ENCODE measurements at places on chromosomes 6 and 20. TPM values are rescaled to one million over a fixed set of nuclear protein-coding genes. Genes with fewer than 3 reads are reported as not detected.

The SRMS gene
- not detected for total RNA-seq

DNA sequence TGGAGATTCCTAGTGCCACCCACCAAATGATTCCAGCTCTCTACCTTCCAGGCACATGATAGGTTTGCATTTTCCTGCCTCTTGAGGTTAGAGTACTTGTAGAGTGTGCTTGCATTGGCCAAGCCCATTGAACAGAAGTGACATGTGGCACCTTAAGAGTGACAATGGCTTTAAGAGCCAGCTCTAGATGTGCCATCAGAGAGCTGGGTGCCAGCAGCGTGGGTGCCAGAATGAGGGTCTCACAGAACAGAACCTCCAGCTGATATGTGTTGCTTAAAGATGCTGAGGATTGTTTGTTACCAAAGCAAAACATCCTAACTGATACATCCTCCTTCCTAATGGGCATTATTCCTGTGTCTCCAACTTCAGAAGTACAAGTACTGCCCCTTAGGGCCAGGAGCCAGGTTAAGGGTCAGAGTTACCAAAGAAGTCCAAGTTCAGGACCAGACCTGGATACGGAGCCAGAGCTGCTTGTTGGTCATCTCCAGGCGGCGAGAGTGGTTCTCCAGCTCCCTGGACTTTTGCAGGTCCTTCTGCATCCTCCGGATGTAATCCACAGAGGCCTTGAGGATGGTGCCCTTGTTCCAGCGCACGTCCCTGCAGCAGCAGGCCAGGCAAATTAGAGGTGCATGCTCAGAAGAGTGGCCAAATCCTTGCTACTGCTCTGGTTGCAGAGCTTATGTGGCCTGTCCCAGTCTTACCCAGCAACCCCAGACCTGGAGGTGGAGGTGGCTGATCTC, 47.5 kb downstream of the MDFI start:
- DNase-seq, result peak; percentile 36

- DNase-seq, result no peak
Measured at GRCh38 chr6:7121700-7122241, 14.0 kb downstream of the RREB1 start.

The NUDT3 gene
- total RNA-seq, result 83.1 TPM

DNA sequence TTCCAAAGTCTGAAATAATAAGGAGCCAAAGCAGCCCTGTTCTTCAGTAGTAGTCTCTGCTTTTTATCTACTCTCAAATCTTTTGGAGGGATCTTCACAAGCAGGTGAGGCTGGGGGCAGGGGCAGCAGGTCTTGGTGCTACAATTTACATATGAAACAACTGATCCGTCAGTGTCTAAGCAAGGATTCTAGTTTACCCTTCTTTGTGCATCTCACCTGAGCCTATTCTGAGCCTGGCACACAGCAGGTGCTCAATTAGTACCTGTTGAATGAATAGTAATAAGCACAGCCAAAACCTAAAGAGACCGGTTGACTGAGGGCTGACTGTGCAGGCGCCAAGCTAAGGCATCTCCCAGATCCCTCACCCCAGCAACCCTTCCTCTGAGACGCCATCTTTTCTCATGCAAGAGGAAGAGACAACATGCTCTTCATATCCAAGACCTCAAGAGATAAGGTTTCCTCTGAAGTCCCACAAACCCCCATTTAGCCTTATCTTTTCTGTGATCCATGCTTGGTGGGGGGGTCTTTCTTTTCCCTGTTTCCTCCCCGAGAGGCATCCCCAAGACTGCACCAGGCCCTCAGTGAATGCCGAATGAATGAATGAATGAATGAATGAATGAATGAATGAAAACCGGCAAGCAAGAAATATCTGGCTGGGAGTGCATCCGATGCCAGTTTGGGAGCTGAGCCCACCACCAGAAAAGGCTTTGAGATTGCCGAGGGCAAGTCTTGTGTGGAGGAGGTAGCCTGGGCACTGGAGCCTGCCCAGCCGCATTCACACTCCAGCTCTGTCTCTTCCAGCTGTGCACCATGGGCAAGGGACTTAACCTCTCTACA, 2.9 kb upstream of the BMP7 start:
- DNase-seq, result no peak

DNA sequence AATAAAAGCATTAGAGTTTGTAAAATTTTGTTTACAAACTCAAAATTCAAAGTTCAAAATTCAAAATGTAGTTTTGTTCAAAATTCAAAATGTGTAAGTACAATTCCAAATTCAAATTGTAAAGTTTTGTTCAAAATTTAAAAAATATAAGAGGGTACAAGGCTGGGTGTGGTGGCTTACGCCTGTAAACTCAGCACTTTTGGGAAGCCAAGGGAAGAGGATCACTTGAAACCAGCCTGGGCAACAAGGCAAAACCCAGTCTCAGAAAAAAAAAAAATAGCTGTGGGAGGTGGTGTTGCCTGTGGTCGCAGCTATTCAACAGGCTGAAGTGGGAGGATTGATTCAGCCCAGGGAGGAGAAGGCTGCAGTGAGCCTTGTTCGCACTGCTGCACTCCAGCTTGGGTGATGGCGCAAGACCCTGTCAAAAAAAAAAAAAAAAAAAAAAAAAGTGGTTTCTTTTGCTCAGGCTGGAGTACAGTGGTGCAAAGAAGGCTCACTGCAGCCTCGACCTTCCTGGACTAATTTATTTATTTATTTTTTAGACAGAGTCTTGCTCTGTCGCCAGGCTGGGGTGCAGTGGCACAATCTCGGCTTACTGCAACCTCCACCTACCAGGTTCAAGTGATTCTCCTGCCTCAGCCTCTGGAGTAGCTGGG, 5.4 kb upstream of the ZBTB12 start:
- no peak for DNase-seq

The RGS17 gene
- 0.31 TPM for total RNA-seq

- no peak for DNase-seq
Measured at GRCh38 chr6:34366639-34366921, 25.9 kb downstream of the NUDT3 start.

DNA sequence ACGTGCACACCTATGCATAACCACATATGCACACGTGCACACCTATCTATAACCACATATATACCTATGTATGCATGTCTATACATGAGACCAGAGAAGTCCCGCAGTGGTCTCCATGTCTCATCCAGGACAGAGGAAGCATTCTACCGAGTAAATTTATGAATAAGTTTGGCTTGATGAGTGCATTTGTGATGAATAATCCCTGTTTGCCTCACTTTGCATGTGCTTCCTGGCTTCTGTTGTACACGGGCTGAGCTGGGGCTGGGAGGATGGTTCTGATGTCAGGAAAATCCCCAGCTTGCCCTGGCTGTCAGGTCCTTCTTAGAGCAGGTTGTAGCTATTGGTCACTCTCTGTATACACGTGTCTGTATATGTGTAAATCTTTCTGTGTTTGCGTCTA, 157.6 kb upstream of the RPS6KA2 start:
- no peak for DNase-seq

- DNase-seq, result no peak
Measured at GRCh38 chr6:42380228-42380979, 71.3 kb downstream of the TRERF1 start.

GRCh38 chr6:21836277-21836676, 242.7 kb downstream of the SOX4 start:
- DNase-seq, result no peak

DNA sequence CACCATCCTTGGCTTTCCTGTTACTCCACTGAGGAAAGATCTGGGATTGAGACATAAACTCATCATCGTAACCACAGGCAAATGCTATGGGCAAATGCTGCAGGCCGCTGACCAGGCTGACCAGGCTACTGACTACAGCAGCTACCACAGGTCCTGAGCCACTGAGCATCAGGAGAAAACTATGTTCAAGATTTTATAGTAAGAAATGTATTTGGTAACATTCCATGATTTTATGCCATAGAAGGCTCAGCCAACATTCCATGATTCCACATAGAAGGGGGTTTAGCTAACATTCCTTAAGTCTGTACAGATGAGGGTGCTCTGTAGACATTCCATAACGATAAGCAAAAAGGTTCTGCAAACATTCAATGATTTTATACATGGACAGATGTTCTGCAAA, 16.1 kb upstream of the B4GALT5 start:
- no peak for DNase-seq

The ZNF165 gene
- 1.2 TPM for total RNA-seq

- DNase-seq, result no peak
Measured at GRCh38 chr6:168368936-168369335, 49.4 kb upstream of the DACT2 start.

DNA sequence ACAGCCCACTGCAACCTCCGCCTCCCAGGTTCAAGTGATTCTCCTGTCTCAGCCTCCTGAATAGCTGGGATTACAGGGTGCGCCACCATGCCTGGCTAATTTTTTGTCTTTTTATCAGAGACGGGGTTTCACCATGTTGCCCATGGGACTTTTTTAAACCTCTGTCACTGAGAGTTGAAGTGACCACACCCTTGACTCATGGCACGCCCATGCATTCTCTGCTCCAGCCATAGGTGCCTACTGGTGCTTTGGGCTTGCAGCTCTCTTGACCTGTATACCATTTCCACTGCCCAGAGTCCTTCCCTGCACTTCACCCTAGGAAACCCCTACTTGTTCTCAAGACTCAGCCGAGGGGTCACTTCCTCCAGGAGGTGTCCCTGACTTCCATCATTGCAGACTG, 2.4 kb upstream of the SCRT2 start:
- DNase-seq, result no peak

DNA sequence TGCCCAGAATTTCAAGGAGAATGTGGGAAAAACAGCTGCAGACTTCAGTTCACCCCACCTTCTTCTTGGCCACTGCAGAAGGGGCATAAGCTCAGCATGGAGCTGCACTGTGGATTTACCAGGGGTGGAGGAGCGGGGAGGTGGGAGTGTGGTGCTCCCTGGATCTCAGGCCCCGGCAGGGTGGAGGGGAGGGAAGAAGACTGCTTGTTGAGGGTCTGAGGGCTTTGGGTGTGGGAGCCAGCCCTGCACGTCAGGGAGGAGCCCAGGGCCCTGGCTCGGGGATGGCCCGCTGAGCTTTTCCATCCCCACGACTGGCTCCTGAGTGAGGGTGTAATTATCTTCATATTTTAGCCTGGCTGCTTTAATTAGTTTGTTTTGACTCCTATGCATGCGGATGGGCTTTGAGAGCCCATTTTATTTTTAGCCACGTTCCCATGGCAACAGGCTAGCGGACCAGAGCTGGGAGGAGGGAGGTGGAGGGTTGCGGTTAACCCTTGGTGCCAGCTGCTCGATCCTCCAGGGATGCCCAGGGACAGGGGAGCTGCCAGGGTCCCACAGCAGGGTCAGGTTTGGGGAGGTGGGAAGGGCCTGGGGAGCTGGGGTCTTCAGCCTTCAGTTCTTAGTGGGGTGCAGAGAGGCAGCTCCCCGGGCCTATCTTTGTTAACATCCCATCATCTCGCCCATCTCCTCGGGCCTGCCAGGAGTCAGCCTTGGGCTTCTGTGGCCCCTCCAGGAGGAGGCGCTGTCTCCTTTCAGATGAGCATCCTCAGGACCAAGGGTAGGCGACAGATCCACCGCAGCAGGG, 68.2 kb downstream of the RAB44 start:
- peak; percentile 93 for DNase-seq

DNA sequence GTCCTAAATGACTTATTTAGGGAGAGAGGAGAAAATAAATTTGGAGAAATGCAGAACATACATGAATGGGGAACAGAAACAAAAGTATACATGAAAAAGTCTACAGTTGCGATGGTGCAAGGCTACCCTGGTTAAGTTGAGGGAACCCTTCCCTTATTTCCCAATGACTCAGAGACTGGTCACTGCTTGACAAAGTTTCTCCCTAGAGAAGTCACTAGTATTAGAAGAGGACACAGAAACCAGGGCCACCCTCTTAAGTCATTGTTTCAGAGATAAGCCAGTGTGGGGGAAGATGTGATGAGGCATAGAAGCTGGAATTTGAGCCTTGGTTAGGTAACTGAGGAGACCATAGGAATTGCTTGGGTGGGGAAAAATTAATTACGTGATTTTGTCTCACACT, 24.4 kb upstream of the EDN1 start:
- DNase-seq, result no peak

The MLN gene
- not detected for total RNA-seq

The SLC26A8 gene
- total RNA-seq, result 1.5 TPM

The BICRAL gene
- total RNA-seq, result 27.7 TPM

The ZNF334 gene
- 9.0 TPM for total RNA-seq

The CRISP2 gene
- not detected for total RNA-seq

- no peak for DNase-seq
Measured at GRCh38 chr6:16594849-16595248, 166.4 kb downstream of the ATXN1 start.

DNA sequence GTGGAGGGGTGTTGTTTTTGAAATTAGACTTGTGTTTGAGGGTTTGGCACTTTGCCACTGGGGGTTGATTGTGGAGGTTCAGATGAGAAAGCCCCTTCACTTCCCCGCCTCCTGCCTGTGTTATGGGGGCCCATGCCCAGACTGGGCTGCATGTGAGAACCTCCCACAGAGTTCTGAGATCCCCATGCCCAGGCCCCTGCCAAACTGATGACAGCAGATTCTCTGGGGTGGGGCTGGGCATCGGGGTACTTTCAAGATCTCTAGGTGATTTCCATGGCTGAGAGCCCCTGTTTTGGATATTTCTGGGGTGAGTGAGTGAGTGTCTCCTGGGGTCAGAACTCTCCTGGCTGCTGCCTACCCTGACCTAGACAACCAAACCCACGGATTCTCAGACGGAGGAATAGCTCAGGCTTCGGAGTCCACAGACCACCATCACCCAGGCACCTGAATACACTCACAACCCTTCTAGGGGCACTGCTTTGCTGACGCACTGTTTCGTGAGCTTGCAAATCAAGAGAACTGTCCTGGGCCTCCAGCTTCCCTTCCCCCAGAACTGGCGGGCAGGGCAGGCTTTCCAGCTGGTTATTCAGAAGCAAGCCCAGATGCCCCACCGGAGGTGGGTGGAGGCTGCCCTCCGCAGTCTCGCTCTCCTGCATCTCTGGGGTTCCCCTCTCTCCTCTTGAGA, 6.3 kb downstream of the BCAS1 start:
- no peak for DNase-seq

The ABT1 gene
- 10.3 TPM for total RNA-seq

DNA sequence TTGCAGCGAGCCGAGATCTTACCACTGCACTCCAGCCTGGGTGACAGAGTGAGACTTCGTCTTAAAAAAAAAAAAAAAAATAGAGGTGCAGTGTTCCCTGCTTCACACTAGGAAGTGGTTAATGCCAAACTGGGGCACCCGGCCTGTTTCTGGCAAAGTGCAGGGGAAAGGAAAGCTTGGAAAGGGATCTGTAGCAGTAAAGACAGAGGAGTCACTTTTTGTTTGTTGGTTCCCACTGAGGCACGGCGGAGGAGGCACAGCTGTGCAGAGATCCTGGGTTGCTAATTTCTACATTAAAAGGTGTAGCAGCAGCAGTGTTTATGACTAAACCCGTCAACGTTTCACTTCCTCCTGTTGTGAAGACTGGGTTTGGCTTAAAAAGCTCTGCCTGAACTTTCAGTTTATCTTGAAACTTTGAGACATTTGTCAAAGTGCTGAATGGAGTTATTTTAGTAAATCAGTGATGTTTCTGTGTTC, 125.6 kb downstream of the CARMIL1 start:
- DNase-seq, result no peak

GRCh38 chr6:52839124-52840055, 1.2 kb downstream of the GSTA5 start:
- DNase-seq, result no peak

DNA sequence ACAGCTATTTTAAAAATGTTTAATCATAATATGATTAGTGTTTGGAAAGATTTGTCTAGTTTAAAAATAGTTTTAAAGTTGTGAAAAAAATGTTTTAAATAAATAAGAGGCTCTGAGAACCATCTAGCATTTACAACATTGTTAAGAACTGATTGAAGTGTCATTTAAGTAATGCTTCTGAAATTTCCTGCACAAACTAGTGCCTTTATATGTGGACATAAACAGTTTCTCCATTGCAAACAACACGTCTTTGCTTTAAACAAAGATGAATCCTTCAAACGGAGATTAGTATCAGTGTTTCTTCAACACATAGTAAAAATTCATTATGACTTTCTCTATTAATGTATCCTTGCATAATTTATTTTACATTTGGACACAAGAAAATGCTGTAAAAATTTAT, 45.9 kb upstream of the ID4 start:
- DNase-seq, result no peak

Data from sciatic nerve (tissue), 2 donors.